ENCODE measurements at places on chromosomes 3 and 15.

DNA sequence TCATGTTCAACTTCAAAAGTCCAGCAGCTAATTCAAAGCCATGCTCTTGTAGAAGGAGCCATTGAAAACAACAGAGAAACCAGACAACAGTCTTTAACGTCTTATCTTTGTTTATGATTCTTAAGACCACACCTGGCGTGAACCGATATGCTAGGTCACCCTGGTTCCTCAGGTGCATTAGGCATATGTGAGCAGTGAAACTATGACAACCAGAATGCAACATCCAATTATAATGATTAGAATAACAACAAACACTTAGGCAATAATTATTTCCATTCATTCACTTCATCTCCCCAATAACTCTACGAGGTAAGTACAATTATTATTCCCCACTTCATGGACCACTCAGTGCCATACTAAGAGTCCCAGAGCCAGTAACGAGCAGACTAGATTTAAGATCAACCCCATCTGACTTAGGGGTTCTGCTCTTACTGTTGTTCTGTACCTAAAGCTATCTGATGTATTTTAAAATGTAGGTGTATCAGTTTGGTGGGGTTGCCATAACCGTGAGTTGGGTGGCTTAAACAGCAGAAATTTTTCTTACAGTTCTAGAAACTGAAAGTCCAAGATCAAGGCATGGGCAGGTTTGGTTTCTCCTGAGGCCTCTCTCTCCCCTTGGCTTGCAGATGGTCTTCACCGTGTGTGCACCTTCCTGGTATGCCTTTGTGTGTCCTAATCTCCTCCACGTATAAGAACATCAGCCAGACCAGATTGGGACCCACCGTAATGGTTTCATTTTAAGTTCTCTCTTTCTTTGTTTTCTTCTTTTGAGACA lies 997.8 kb upstream of the CFAP20DC start:
- peak; percentile 26 for DNase-seq

- no peak for DNase-seq
Measured at GRCh38 chr15:87752250-87752951, 504.1 kb downstream of the NTRK3 start.

DNA sequence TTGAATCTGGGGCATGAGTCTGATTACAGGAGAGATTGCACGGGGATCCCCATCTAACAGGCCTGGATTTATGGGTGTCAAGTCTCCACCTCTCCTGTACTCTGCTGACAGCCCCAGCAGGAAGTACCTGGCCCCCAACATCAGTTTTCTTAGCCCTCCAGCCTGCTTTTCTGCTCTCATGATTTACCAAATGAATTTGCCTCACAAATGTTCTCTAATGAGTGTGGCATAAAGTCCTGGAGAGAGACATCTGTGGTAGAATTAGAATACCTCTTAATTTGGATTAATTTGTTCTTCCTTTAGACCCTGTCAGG lies 60.1 kb downstream of the FNDC3B start:
- no peak for DNase-seq

- no peak for DNase-seq
Measured at GRCh38 chr3:9117220-9117619, 132.2 kb downstream of the SRGAP3 start.

DNA sequence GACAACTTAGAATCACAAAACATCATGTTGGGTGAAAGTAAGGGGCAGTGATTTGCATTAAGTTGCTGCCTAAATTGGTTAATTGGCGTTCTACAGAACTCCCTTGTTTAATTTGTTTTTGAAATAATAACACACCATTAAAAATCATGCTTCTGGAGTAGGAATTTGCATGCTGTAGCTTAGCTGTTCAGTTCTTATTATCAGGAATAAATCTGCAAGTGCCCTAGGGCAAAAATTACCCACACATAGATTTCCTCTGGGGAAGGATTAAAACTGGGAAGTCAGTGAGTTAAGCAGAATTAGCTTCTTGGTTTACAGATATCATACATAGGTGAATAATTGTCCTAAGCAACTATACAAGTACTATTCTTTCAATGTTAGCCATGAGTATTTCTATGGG lies 381.6 kb upstream of the NAALADL2 start:
- no peak for DNase-seq

- no peak for DNase-seq
Measured at GRCh38 chr15:48090666-48091065, 30.1 kb upstream of the SLC24A5 start.

Data from CD4-positive, alpha-beta T cell treated with Interleukin-10 for 1 hour (primary cell).